ENCODE measurements at places on chromosomes 5 and 9.

- no peak for DNase-seq
These were observed 122.7 kb upstream of the LMX1B start for GRCh38 chr9:126490871-126491567.

- no peak for DNase-seq
These were observed 165.9 kb upstream of the OTULINL start for GRCh38 chr5:14415698-14416074.

DNA sequence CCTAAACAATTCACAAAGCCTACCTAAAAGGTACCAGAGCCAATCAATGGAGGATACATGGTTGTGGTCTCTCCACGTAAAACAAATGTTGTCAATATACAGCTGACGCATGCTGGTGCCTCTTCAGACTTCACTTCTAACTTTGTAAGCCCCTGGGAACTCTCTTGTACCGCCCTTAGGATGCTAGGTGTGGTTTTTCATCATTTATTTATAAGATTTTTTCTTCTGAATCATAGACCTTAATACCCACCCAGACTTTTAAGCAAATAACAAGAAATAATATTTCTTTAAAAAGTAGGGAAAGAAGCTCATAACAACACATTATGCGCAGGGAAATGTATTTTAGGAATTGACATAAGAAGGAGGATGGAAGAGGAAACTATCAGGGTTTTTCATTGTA lies 33.0 kb downstream of the SSBP2 start:
- no peak for DNase-seq

DNA sequence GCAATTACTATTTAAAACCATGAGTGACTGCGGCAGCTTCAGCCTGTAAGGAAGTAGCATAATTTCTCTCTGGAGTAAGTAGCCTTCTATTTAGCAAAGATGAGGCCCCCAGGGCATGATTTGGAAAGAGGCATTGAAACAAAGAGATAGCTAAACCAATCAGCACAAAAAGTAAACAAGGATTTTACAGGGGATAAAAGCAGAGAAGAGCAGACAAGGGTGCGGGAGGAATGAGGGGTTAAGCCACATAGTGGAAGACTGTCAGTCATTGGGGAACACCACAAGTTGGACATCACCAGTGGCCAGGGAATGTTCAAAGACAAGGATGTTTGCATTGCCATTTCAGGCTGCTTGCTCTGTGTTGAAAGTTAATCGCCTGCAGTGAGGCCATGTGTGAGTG lies 24.0 kb upstream of the C5orf63 start:
- no peak for DNase-seq

DNA sequence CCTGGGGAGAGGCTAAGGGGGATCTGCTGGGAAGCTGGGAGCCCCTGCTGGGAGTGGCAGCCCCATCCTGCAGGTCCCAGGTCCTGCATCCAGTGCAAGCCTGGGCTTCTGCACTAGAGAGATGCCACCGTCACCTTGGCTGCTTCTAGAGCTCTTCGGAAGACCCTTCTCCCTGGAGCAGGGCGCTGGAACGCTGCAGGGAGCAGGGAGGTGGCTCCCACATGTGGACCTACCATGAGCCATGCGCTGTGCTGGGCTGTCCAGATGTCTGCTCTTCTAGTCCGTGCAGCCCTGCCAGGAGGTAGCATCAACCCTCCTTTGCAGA lies 90.9 kb upstream of the PHYKPL start:
- DNase-seq = no peak

- DNase-seq = peak; percentile 44
These were observed 56.1 kb downstream of the CHD1 start for GRCh38 chr5:98872674-98873073.

- DNase-seq = no peak
These were observed 345.9 kb upstream of the RPS23 start for GRCh38 chr5:82624062-82624461.

GRCh38 chr9:15182101-15182551 lies 124.9 kb downstream of the TTC39B start:
- no peak for DNase-seq

- no peak for DNase-seq
These were observed 15.2 kb downstream of the GARNL3 start for GRCh38 chr9:127279717-127280285.

- DNase-seq = no peak
These were observed 38.8 kb downstream of the FABP6 start for GRCh38 chr5:160268121-160268520.

- peak; percentile 76 for DNase-seq
These were observed 65.0 kb downstream of the UGCG start for GRCh38 chr9:111961575-111961974.

DNA sequence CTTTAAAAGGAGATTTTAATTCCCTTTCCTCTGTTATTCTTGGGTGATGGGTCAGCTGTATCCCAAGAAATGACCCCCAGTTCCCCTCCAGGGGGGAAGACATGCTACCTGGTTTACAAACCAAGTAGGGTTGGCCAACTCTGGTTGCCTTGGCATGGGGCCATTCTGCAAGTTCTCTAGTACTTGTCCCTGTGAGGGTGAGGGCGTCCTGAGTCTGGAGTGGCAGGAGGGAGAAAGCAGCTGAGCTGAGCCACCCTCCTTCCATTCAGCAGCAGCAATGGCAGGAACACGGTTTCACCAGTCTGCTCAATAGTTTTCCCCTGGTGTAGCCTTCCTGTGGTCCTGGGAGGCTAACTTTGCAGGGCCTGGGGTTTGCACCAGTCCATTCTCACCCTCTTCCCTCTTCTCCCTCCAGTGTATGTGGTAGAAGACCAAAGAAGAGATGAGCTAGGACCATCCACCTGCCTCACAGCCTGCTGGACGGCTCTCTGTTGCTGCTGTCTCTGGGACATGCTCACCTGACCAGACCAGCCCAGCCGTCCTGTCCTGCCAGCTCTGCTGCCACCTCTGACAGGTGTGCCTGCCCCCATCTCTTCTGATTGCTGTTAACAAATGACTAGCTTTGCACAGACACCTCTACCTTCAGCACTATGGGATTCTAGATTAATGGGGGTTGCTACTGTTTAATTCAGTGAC lies 59.9 kb downstream of the PFDN1 start:
- no peak for DNase-seq

GRCh38 chr9:71106992-71107391 lies 14.4 kb downstream of the TRPM3 start:
- DNase-seq = no peak

DNA sequence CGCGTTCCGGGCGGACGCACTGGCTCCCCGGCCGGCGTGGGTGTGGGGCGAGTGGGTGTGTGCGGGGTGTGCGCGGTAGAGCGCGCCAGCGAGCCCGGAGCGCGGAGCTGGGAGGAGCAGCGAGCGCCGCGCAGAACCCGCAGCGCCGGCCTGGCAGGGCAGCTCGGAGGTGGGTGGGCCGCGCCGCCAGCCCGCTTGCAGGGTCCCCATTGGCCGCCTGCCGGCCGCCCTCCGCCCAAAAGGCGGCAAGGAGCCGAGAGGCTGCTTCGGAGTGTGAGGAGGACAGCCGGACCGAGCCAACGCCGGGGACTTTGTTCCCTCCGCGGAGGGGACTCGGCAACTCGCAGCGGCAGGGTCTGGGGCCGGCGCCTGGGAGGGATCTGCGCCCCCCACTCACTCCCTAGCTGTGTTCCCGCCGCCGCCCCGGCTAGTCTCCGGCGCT lies at the start of gene DAPK1:
Gene DAPK1 (plus strand): TSS at position 264 of the 442 bp plus-strand sequence. CDS start 1,211 bp downstream, outside the sequence.
- DNase-seq = peak; percentile 79

- peak; percentile 76 for DNase-seq
These were observed 156.3 kb upstream of the IER5L start for GRCh38 chr9:129334105-129334935.

DNA sequence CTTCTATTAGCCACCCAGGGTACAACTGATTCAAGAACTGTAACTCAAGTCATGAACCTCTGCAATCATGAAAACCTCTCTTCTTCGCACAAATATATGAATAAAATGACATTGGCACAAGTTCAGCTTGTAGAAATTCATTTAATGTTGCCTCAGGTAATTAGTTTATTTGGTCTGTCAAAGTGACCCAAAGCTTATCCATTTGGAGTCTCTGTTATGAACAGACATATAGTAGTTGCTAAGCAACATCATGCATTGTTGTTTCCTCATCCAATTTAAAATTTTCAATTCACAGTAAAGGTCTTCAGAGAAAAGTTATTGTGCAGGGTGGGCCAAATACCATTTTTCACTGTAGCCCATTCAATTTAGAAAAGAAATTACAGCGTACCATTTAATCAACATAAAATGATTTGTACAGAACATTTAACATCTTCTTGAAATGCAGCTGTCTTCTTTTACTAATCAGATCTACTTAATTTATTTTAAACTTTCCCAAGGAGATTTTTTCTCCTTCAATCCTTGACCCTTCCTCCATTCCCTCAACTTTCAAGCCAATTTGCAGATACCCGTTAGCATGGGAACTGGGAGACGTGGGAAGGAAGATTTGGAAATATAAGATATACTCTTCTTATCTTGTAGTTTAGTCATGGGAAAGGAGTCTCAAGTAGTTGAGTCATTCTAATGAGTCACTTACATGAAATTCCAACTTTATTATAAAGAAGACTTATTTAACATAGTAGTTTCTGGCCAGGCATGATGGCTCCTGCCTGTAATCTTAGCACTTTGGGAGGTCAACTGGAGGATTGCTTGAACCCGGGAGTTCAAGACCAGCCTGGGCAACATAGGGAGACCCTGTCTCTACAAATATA lies 231.3 kb downstream of the ATPSCKMT start:
- peak; percentile 41 for DNase-seq

GRCh38 chr9:112170968-112171367 lies 4.1 kb downstream of the SUSD1 start:
- DNase-seq = no peak

DNA sequence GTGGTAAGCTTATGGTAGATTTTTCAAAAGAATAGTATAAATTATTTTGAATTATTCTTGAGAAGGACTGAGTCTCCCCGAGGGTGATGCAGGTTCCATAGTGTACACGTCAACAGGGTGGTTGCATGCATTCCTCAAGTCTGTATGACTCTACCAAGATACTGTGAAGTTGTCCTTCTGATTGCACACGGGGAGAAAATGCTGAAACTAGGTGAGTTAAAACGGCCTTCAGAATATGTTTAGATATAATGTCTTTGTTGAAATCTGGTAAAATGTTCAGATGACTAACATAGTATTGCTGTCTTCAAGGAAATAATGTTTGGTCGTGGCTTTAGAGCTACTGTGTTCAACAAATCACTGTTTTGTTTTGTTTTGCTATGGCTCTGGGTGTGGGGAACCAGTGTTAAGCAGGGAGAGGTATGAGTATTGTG lies 22.4 kb upstream of the TNFAIP8 start:
- no peak for DNase-seq

DNA sequence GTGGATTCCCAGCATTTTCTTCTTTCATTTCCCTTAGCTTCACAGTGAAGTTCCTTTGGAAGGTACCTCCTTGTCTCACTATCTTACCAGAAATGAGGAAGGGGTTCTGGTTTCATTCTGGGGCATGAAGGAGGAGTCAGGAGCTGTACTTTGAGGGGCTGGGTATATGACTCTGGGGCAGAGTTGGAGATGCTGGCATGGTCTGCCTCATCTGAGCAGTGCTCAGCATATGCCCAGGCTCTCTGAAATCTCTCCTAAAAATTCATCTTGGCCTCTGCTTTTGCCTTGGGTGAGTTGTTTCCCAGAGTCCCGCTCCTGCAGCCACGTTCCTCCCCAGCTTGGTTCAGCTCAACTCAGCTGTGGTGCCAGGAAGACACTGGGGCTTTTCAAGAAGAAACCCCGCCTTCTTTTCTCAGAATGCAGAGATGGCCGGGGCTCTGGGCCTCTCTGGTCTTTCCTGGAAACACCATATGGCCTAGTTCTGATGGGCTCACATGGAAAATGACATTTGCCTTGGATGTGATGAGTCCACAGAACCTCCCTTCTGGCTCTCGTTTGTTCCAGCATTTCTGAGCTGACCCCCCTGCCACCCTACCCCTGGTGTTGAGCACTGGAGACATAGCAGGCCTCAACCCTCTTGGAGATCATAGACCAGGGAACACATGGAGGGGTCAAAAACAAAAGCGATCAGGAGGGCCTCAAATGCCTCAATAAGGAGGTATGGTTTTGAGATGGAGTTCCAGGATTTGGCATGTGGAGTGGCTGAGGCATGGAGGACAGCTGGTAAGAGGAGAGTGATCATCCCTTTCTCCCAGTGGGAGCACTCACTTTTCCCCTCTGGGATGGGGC lies 12.0 kb upstream of the TGFBR1 start:
- no peak for DNase-seq

GRCh38 chr5:56185768-56186311 lies 47.3 kb downstream of the ANKRD55 start:
- peak; percentile 50 for DNase-seq

DNA sequence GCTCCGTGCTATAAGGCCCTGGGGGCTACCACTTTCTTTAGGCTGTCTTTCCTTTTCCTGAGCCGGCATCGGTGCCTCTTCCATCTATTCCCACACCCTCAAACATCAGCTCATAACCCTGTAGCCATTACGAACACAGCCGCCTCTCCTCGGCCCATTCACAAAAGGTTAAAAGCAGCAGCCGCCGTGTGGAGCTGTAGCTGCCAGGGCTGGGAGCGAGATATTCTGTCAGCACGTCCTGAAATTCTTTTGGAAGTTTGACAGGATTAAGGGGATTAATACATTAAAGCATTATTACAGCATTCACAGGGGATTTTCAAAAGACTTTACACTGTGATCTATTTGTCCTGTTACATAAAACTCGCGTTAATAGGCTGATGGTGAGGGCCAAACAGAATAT lies 428.2 kb downstream of the CDK5RAP2 start:
- no peak for DNase-seq

DNA sequence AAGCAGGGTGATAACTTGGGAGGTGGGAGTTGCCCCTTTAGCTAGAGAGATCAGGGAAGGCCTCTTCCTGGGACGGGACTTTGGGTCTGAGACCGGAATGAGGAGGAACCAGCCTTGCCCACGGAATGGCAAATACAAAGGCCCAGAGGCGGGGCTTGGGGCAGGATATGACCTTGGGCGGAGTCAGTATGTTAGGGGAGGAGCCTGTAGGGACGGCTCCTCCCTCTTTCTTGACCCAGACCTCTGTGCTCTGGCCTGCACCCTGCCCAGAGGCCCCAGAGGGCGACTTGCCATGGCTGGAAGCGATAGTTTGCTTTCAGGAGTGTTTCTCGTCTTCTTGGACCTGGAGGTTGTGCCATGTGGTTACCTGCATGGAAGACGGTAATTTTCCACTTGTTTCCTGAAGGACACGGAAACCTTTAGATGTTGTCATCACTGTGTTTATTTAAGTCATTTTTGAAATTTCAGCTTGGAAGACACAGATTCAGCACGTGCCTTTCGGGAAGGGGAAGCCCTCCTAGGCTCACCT lies 85.6 kb downstream of the DAB2IP start:
- no peak for DNase-seq
